ENCODE measurements at places on chromosomes 2 and 18.

- DNase-seq, result no peak
These were observed 55.0 kb downstream of the EHBP1 start for GRCh38 chr2:62760555-62760954.

- DNase-seq, result no peak
These were observed 145.8 kb downstream of the ZFP36L2 start for GRCh38 chr2:43080571-43081021.

DNA sequence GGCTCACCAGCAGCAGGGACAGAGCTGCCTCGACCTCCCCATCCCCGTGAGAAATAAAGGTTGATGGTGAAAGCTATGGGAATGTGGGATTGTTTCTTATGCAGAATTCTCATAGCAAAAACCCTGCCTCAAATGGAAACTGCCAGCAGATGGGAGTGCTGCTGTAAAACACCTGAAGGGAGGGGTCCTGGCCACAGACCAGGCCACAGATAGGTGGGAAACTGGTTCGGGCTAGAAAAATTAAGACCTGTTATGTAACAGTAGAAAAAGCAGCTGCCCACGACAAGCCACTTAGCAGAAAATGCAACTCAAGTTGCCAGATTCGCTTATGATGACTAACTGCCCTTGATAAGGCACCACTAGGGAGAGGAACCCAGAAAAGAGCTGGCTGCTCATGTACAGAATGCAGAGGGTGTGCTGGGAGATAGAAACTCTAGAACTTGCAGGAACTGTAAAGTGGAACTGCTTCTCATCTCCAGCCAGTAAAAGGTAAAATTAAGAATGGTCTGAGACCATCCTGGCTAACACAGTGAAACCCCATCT is 114.5 kb upstream of the SALL3 start:
- no peak for DNase-seq

DNA sequence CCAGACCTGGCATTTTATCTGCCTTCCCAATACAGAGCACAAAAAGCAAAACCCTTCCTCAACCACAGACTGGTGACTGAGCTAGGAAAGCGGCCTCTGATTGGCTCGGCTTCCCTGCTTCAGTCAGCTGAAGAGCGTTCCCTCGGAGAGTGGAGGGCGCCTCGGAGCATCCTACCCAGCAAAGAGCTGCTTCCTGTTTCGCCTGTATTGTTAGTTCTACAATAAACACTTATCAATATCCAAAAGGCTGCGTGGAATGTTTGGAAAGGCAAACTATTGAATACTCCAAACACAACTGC is 125.0 kb downstream of the CACNB4 start:
- DNase-seq, result no peak

GRCh38 chr2:32423536-32423935 is 66.7 kb downstream of the BIRC6 start:
- no peak for DNase-seq

GRCh38 chr2:15858466-15858865 is 81.9 kb upstream of the MYCN start:
- no peak for DNase-seq

GRCh38 chr2:241706537-241706936 is 4.7 kb downstream of the ING5 start:
- DNase-seq, result no peak

GRCh38 chr2:160596441-160596840 is 102.8 kb upstream of the RBMS1 start:
- DNase-seq, result no peak

GRCh38 chr2:19009510-19009909 is 348.9 kb downstream of the OSR1 start:
- no peak for DNase-seq

GRCh38 chr2:197717863-197718262 is 12.7 kb downstream of the MARS2 start:
- no peak for DNase-seq

DNA sequence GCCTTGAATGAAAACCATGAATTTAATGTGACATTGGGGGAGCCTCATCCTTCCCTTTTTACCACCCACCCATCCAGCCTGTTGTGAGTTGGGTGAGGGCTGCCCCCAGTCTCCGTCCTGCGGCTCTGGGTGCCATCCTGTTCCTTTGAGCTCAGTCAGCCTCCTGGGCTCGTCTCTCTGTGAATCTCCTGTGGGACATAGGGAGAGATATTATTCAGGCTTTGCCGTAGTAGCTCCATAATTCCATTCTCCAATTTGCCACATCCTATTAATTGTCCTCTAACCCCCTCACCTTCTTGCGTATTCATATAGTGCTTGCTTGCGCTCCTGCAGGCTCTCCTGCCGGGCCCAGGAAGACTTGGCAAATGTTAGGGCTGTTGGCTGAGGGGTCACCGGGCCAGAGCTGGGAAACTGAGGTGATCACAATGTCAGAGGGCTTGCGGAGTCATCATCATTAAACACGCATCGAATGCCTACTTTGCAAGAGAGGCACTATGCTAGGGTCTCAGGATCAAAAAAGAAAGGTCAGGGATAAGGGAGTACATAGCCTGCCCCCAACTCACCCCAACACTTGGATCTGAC is 709 bp upstream of the DQX1 start:
- no peak for DNase-seq

GRCh38 chr2:29047083-29047845 is 27.1 kb downstream of the PCARE start:
- no peak for DNase-seq

- peak; percentile 11 for DNase-seq
These were observed 40.7 kb upstream of the NEMP2 start for GRCh38 chr2:190575263-190575662.

- DNase-seq, result no peak
These were observed 39.0 kb downstream of the TGFA start for GRCh38 chr2:70514612-70515055.

DNA sequence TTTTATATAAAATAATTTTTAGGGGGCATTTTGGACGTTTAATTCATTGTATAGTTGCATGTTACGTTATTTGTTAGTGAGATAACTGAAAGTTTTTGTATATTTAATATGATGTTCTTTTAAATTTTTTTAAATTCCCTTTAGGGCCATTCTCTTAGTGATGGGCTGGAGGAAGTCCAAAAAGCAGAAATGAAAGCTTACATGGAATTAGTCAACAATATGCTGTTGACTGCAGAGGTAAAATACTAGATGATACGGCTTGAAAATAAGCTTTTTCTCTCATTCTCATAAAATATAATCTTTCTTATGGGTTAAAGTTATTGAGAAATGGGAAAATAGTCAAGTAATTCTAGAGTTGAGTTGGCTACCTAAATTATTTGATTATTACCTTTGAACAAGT is 58.9 kb downstream of the MTX2 start:
- DNase-seq, result no peak

DNA sequence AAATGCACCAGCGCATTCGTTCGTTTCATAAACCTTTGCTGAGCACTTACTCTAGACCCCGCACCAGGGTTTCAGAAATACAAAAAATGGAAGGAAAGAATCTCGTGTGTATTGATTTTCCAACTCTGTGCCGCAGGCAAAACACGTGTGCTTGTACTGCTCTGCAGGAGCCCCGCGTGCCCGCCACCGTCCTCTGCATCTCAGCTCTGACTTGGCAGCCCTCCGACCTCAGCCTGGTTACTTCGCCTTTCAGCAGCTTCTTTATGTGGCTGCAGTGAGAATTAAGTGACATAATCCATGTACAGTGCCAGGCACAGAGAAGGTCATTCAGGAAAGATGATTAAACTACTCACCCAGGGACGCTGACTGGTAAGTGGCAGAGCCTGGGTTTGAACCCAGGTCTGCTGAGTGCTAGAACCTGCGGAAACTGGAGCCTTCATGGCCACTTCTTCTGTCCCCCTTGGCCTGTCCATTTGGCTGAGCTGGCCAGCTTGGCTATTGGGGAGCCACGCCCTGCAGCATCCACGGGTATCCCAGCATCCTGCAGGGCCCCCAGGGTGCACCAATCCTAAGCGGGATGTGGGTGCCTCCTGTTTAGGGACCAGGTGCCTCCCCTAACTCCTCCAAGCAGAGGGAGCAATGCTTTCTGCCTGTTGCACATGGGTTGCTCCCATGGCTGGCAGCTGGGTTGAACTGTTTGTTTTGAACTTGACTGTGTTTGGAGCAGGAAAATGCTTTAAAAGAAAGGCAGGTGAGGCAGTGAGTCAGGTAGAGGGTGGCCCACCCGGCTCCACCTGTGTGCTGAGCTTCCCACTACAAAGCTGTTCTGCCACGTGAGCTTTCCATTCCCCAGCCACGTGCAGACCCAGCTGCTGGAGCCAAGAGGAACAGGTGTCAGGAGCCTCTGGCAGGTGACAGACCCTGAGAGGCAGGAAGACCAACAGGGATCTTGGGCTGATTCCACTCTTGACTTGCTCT is 34.3 kb downstream of the INHBB start:
- no peak for DNase-seq

DNA sequence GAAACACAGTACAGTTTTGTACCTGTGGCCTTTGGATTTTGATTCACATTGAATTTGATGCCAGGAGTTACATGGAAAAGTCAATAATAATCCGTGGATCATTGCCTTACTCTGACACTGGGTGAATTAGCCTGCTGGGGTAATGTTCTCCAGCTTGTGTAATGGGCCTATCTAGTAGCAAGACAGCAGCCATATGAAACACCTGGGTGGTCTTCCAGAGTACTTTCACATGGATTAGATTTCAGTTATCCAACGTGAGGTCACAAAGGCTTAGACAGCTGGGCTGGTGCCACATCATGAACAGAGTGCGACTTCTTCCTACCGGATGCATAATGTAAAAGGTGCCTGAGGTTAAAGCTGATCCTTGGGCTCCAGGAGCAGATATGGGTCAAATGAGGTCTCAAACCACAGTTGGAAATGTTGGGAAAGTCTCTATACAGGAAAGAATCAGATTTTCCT is 486.8 kb downstream of the PARD3B start:
- no peak for DNase-seq

GRCh38 chr2:133818661-133819060 is 250.4 kb upstream of the NCKAP5 start:
- DNase-seq, result no peak

DNA sequence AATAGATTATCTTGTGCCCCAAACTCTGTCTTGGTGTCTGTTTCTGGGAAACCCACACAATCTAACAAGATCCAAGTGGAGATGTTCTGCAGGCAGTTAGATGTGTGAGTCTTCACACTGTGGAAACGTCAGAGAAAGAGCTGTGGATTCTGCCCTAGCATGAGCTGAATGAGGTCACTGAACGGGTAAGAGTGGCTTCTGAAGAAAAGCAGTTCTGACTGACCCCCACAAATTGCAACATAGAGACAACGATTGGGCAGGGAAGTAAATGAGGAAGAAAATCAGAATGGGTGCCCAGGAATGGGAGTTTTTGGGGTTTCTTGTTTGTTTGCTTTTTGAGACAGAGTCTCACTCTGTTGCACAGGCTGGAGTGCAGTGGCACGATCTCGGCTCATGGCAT is 12.9 kb upstream of the RPL37A start:
- DNase-seq, result no peak

DNA sequence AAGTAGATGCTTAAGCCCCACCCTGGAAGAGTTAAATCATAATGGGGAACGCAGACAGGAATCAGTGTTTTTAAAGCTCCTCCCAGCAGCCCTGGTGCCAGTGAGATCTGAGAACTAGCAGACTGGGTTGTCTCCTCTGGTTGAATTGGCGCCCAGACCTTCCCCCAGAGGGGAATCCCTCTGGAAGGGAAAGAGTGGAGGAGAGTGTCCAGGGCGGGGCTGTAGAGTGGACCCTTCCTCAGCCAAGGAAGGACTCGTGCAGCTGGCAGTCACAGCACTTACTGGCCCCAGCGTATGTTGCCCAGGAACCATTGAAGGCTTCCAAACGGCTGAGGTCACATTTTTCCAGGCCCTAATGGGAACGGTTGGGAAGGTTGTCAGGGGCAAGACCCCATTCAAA is 62.5 kb downstream of the TGOLN2 start:
- DNase-seq, result no peak

- DNase-seq, result no peak
These were observed 43.0 kb upstream of the ITGB6 start for GRCh38 chr2:160242893-160243564.

GRCh38 chr18:54119524-54120019 is 104.9 kb downstream of the MBD2 start:
- DNase-seq, result peak; percentile 27

GRCh38 chr2:40286721-40287120 is 165.2 kb downstream of the SLC8A1 start:
- no peak for DNase-seq

DNA sequence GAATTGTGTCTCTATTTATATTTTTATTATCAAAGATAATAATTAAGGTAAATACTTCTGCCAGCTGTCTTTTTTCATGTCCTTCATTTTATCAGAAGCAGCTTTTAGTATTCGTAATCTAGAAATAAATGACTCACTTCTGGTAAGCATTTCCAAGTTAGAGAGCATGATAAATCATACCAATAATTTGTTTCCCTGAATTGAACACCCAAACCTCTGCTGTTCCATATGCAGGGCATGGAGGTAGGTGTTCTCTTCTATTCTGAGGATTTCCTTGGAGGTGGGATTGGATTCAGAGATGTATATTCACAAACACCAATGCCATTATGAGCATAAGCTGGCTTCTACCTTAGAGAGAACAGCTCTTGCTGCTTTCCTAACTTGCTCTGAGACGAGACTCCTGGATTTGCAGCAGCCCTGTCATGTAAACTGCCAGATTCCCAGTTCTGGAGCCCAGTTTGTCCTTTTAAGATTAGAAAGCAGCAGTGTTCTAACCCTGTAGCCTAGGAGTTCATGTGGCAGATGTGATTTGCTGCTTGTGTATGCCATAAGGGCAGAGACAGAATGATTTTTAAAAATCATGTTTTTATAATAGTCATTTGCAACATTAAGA is 47.5 kb downstream of the SKA1 start:
- no peak for DNase-seq

GRCh38 chr2:149040451-149040850 is 2.0 kb downstream of the LYPD6B start:
- peak; percentile 19 for DNase-seq

DNA sequence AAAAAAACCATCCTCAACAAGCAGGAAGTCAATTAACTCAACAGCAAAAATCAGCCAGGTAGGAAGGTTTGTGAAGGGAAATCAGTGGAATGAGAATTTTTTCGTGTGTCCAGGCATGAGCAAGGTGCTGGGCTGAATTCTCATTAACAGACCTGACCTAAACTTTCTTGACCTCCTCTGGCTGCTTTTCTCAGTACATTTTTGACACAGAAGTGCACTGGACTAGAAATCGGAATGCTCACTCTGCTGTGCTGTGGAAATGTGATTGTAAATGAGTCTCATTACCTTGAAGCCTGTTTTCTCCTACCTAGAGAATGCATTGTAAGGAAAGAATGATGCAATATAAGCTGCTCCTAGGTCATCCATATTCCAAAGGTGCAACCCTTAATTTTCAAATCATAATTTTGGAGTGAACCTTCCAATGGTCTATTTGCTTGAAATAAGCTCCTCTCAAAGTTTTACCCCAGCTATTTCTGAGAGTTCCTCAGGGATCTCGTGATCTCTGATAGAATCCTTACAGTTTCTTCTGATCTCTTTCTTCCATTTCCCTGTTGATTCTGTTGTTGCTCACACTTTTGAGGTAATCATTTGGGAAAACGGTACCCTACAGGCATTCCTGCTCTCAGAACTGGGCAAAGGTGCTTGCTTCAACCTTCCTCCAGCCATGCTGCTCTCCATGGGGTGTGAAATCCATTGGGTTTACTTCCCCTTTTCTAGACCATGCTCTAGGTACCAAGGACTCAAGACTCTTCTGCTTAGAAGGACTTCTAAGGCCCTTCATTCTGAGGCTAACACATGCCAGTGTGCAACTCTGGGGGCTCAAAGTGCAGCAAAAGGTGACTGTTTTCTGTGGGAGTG is 104.9 kb upstream of the ITPRID2 start:
- DNase-seq, result no peak

- DNase-seq, result no peak
These were observed 94.9 kb upstream of the RBBP8 start for GRCh38 chr18:22838221-22838620.

GRCh38 chr2:223459328-223459939 is 142.7 kb downstream of the SCG2 start:
- no peak for DNase-seq
